ENCODE measurements at places on chromosomes 5 and 9. TPM values are rescaled to one million over a fixed set of nuclear protein-coding genes. Genes with fewer than 3 reads are reported as not detected.

- H3K27me3 ChIP-seq, result no peaks in the 10 kb centered on the region
- peaks cover 1% of the 10 kb centered on the region for H3K4me1 ChIP-seq
- no peak overlapping the region for H3K4me3 ChIP-seq
These were observed 1.0 kb downstream of the GABRB2 start for GRCh38 chr5:161545344-161546094.

- no peaks in the 10 kb centered on the region for H3K36me3 ChIP-seq
- peaks cover 5% of the 10 kb centered on the region for H3K4me1 ChIP-seq
- DNase-seq, result no peak
- no peaks in the 10 kb centered on the region for H3K27me3 ChIP-seq
- no peak overlapping the region for H3K4me3 ChIP-seq
These were observed 15.1 kb upstream of the NRARP start for GRCh38 chr9:137317021-137317717.

GRCh38 chr9:108474356-108474755 lies 381.4 kb downstream of the ACTL7B start:
- no peaks in the 10 kb centered on the region for H3K27me3 ChIP-seq
- no peak for DNase-seq
- H3K4me3 ChIP-seq, result no peak overlapping the region
- H3K36me3 ChIP-seq, result no peaks in the 10 kb centered on the region
- peaks cover 11% of the 10 kb centered on the region for H3K4me1 ChIP-seq

GRCh38 chr9:36924071-36924470 lies 110.0 kb downstream of the PAX5 start:
- H3K4me3 ChIP-seq, result no peak overlapping the region
- H3K4me1 ChIP-seq, result no peaks in the 10 kb centered on the region
- no peak overlapping the region for H3K27ac ChIP-seq
- DNase-seq, result no peak
- no peaks in the 10 kb centered on the region for H3K27me3 ChIP-seq

GRCh38 chr5:177429248-177430040 lies 3.0 kb downstream of the GRK6 start:
- H3K4me3 ChIP-seq, result no peak overlapping the region
- no peaks in the 10 kb centered on the region for H3K27me3 ChIP-seq
- DNase-seq, result no peak
- no peaks in the 10 kb centered on the region for H3K36me3 ChIP-seq

DNA sequence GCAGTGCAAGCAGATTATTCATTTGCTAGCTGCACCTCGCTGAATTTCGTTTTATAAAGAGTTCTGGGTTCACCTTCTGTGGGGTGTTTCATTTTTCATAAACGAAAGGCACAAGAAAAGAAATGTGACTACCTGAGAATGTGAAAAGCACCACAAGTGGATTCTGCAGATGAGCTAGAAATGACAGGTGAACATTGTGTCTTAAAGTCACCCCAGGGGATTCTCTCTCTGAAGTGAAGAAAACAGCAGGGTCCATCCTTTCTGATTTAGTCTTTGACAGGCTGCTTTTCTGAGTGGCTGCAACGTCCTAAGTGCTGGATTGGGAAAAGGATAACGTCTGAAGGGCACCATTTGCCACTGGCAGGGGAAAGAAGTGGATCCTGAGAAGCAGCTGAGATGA lies 469.3 kb downstream of the SPATA31D1 start:
- H3K27me3 ChIP-seq, result no peaks in the 10 kb centered on the region
- no peak for DNase-seq
- no peak overlapping the region for H3K27ac ChIP-seq
- H3K4me3 ChIP-seq, result no peak overlapping the region

- H3K4me1 ChIP-seq, result no peaks in the 10 kb centered on the region
- no peak overlapping the region for H3K4me3 ChIP-seq
- peak; percentile 2 for DNase-seq
These were observed 92.1 kb downstream of the CACNA1B start for GRCh38 chr9:137969685-137970084.

GRCh38 chr9:38443597-38443996 lies 19.3 kb upstream of the IGFBPL1 start:
- no peaks in the 10 kb centered on the region for H3K4me1 ChIP-seq
- no peaks in the 10 kb centered on the region for H3K27me3 ChIP-seq
- H3K4me3 ChIP-seq, result no peak overlapping the region
- H3K27ac ChIP-seq, result no peak overlapping the region

DNA sequence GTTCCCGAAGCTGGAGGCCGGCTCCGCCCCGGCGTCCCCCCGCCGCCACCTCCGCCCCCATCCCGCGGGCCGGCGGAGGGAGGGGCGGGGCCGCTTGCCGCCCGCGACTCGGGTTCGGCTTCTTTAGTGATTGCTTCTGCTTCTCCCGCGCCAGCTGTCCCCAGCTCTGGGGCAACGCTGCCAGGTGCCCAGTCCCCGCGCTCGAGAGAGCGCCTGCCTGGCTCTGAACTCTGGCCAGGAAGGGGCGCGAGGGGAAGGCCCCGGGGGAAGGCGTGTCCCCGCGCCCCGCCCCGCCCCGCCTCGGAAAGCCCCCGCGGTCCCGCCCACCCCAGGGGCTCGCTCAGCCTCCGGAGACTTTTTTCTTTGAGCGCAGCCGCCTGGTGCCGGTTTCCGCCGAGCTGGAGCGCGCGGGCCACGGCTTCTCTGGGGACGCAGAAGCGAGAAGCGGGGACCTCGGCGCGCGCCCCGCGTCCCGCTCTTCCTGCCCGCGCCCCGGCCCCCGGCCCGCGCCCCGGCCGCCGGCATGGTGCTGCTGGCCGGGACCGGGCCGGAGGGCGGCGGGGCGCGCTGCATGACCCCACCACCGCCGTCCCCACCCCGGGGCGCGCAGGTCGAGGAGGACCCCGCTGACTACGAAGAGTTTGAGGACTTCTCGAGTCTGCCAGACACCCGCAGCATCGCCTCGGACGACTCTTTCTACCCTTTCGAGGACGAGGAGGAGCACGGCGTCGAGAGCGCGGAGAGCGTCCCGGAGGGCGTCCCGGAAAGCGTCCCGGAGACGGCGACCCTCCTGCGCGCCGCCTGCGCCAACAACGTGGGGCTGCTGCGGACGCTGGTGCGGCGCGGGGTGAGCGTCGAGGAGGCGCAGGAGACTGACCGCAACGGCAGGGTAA lies at the start of gene ANKRD33B:
ANKRD33B (plus strand) TSS at position 126 of the 893 bp plus-strand sequence; CDS start at position 524, 398 bp downstream.
- H3K4me1 ChIP-seq, result peaks cover 6% of the 10 kb centered on the region
- H3K27ac ChIP-seq, result no peak within 1 kb of the TSS
- H3K36me3 ChIP-seq, result no peaks in the 10 kb centered on the region
- DNase-seq, result peak; percentile 19
- H3K27me3 ChIP-seq, result no peaks in the 10 kb centered on the region

DNA sequence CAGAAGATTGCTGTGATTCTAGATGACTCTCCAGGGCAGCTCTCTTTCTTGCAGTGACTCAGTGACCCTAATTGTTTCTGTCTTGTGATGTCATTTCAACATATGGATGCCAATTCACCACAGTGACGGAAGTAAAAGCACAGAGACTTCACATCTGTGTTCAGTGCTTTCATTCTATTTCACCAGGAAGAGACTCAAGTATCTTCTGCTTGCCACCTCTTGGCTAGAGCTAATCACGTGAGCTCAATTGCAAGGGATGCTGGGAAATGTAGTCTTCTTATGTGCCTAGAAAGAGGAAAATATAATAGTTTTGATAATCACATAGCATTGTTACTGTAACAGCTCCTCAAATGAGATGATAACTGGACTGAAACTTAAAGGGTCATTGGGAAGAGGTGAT lies 453.3 kb upstream of the KLF4 start:
- no peaks in the 10 kb centered on the region for H3K27me3 ChIP-seq
- H3K4me1 ChIP-seq, result no peaks in the 10 kb centered on the region
- no peaks in the 10 kb centered on the region for H3K36me3 ChIP-seq
- no peak overlapping the region for H3K27ac ChIP-seq
- no peak overlapping the region for H3K4me3 ChIP-seq
- DNase-seq, result no peak

DNA sequence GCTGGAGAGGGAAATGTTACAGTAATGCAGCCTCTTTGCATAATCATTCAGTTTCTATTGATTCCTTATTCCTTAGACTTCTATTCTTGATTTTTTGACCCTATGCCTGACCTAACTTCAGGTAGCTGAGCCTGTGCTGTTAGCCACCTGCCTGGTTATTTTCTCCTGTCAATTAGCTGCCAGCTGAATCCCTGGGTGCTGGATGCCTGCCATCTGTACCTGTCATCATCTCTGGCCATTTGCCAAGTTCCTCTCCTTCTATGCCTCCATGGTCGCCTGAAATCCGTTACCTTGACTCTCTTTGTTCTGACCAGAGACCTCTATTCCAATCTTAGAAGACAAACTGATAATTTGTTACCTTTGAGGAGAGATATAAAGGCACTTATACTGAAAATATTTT lies 178.3 kb downstream of the CAVIN4 start:
- H3K36me3 ChIP-seq, result no peaks in the 10 kb centered on the region
- no peak overlapping the region for H3K27ac ChIP-seq

DNA sequence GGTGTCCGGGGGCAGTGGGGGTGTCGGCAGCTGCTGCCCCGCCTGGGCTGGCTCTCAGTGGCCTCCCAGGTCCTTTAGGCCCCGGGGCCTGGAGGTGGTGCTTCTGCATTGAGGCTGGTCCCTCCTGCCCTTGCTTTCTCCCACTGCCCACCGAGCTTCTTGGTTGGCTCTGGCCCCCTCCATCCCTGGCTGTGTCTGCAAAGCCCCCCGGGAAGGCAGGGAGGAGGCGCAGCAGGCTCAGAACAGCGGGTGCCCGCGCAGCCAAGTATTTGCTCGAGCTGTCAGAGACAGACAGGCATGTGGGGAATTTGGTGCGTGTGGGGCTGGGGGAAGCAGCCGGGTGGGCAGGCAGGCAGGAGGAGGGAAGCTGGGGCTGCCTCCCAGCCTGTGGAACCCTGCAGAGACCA lies 11.5 kb downstream of the CXXC5 start:
- H3K4me3 ChIP-seq, result no peak overlapping the region
- H3K27ac ChIP-seq, result no peak overlapping the region
- H3K36me3 ChIP-seq, result no peaks in the 10 kb centered on the region
- H3K27me3 ChIP-seq, result no peaks in the 10 kb centered on the region

- H3K4me1 ChIP-seq, result no peaks in the 10 kb centered on the region
- no peak overlapping the region for H3K27ac ChIP-seq
- H3K4me3 ChIP-seq, result no peak overlapping the region
- H3K36me3 ChIP-seq, result no peaks in the 10 kb centered on the region
- DNase-seq, result no peak
- no peaks in the 10 kb centered on the region for H3K27me3 ChIP-seq
These were observed 42.1 kb upstream of the EEIG1 start for GRCh38 chr9:128022886-128023285.

Gene MYOT
- 1.8 TPM for total RNA-seq

Gene SH3TC2
- 0.80 TPM for total RNA-seq

Gene BASP1
- 59.5 TPM for total RNA-seq

Gene MLANA
- not detected for total RNA-seq

Gene TEK
- total RNA-seq, result 10.5 TPM

Gene HRCT1
- total RNA-seq, result 0.48 TPM
